Kidney (tissue), 22 donors: ENCODE measurements at places on chromosomes 6 and 20.

- no peaks in the 10 kb centered on the region for H3K36me3 ChIP-seq
- DNase-seq = no peak
- peaks cover 5% of the 10 kb centered on the region for H3K4me1 ChIP-seq
- H3K27ac ChIP-seq = no peak overlapping the region
- H3K27me3 ChIP-seq = no peaks in the 10 kb centered on the region
These were observed 39.0 kb downstream of the DSE start for GRCh38 chr6:116409756-116410155.

DNA sequence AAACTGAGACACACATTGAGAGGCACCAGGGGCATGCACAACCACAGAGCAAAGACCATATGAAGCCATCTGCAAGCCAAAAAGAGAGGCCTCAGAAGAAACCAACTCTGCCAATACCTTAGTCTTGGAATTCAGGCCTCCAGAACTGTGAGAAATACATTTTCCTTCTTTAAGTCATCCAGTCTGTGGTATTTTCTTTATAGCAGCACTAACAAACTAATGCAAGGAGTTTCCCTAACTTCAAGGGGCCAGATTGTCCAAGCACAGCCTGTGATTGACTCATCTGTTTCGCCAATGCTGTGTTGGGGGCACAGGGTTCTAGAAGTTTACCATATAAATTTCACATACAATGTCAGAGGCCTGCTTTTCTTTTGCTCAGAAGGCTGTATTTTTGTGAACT lies 364.6 kb downstream of the GJA1 start:
- H3K4me3 ChIP-seq = no peak overlapping the region
- DNase-seq = no peak
- no peaks in the 10 kb centered on the region for H3K27me3 ChIP-seq
- H3K27ac ChIP-seq = no peak overlapping the region
- no peaks in the 10 kb centered on the region for H3K4me1 ChIP-seq

DNA sequence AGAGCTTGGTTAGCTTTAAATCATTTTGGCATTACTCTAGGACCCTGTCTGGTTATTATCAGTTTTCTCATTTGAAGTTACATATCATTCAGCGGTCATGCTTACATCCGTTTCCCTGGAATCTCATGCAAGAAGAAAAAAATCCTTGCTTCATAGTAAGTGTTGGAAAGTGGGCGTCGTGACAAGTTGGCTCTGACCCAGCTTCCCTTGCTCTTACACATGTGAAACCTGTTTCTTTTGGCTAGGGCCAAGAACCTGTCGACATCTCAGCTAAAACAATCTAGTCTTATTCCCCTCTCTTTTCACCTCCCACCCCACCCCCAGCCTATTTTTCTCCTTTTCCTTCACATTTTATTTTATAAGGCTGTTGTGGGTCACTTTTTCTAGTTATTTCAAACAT lies 45.5 kb downstream of the ANKS1A start:
- no peaks in the 10 kb centered on the region for H3K27me3 ChIP-seq
- no peak overlapping the region for H3K4me3 ChIP-seq
- no peak for DNase-seq
- peaks cover 10% of the 10 kb centered on the region for H3K4me1 ChIP-seq

GRCh38 chr6:146950351-146950835 lies 253.8 kb upstream of the STXBP5 start:
- no peaks in the 10 kb centered on the region for H3K4me1 ChIP-seq
- H3K27me3 ChIP-seq = no peaks in the 10 kb centered on the region
- no peak overlapping the region for H3K4me3 ChIP-seq
- no peak for DNase-seq
- no peak overlapping the region for H3K27ac ChIP-seq

DNA sequence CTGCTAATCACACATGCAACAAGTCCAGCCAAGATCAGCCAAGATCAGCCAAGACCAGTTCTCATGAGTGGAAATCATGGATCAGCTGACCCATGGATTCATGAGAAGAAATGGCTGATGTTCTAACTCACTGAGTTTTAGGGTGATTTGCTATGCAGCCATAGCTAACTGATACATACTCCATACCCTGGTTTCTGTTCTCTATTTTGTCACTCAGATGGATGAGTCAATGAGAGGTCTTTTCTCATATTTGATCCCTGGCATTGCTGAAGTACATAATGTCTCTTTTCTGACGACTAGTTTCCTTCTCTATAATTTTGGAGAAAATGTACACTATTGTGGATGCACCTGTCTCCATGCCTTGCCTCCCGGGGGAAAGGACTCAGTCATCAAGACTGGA lies 118.4 kb upstream of the LY86 start:
- no peak overlapping the region for H3K27ac ChIP-seq
- no peaks in the 10 kb centered on the region for H3K4me1 ChIP-seq
- no peak overlapping the region for H3K4me3 ChIP-seq
- no peaks in the 10 kb centered on the region for H3K36me3 ChIP-seq
- H3K27me3 ChIP-seq = no peaks in the 10 kb centered on the region
- DNase-seq = no peak

GRCh38 chr6:46937642-46938041 lies 15.9 kb upstream of the ADGRF5 start:
- H3K4me1 ChIP-seq = peaks cover 10% of the 10 kb centered on the region
- no peak overlapping the region for H3K27ac ChIP-seq
- no peaks in the 10 kb centered on the region for H3K36me3 ChIP-seq
- DNase-seq = no peak
- no peak overlapping the region for H3K4me3 ChIP-seq

- peak; percentile 84 for DNase-seq
- no peaks in the 10 kb centered on the region for H3K36me3 ChIP-seq
- no peak overlapping the region for H3K4me3 ChIP-seq
- peaks cover 16% of the 10 kb centered on the region for H3K27me3 ChIP-seq
- no peak overlapping the region for H3K27ac ChIP-seq
These were observed 3.1 kb downstream of the BMP6 start for GRCh38 chr6:7728855-7729590.

- peaks cover 26% of the 10 kb centered on the region for H3K4me1 ChIP-seq
- no peaks in the 10 kb centered on the region for H3K27me3 ChIP-seq
- DNase-seq = peak; percentile 100
- H3K4me3 ChIP-seq = peak overlapping the region; percentile 95
These were observed 3.1 kb upstream of the GPSM3 start for GRCh38 chr6:32195652-32195901.

GRCh38 chr6:165515963-165516624 lies 146.9 kb downstream of the PDE10A start:
- DNase-seq = no peak
- H3K27me3 ChIP-seq = no peaks in the 10 kb centered on the region
- no peaks in the 10 kb centered on the region for H3K4me1 ChIP-seq
- no peaks in the 10 kb centered on the region for H3K36me3 ChIP-seq

DNA sequence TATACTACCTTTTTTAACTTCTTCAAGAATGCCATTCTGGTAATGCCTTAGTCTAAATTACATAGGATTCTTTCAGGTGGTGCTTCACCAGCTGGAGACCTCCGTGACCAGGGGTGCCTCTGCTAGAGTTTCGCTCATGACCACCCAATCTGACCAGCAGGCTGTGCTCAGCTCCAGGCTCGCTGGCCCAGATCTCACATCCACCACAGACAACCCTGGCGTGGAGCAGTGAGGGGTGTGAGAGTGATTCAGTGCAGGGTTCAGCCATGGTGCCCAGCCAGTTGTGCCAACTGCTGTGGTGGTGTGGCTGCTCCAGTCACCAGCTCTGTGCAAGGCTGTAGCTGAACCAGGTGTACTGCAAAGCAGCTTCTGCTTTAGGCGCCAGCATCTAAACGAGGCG lies 198.6 kb downstream of the MMUT start:
- no peaks in the 10 kb centered on the region for H3K36me3 ChIP-seq
- H3K4me1 ChIP-seq = no peaks in the 10 kb centered on the region
- no peak for DNase-seq
- H3K27ac ChIP-seq = no peak overlapping the region
- H3K27me3 ChIP-seq = no peaks in the 10 kb centered on the region

- no peak for DNase-seq
- H3K4me3 ChIP-seq = no peak overlapping the region
- peaks cover 19% of the 10 kb centered on the region for H3K4me1 ChIP-seq
- no peaks in the 10 kb centered on the region for H3K27me3 ChIP-seq
These were observed 3.2 kb downstream of the CDC40 start for GRCh38 chr6:110183292-110183885.

DNA sequence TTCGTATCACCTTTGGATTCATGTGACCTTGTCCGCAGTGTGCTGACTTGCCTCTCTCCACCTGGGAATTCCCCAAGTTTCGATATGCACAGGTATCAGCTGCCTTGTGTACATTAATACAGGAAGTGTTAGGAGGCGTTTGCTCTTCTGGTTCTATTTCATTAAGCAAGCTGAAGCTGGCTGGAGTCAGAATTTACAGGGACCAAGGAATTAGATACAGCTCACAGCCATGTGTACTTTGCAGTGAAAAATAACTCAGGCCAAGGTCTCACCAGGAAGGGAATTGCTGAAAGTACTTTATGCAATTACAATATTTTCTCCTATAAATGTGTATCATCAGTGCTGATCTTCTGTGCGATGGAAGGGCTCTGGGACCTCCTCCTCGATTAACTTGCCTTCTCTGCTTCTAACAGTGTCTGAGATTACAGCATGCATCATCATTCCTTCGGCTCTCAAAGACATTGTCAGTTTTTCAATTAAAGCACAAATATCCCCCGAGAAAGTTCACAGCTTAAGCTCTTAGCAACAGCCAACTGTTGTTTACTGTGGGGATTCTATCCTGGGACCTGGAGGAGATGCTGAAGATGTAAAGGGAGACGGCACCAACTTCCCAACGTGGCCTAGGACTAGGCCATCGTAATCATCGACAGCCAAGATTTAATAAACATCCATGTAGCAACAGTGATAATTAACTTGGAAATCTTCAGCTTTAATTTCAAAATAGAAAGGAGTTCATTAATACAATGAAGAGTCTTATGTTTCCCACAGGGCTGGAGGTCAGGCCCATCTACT lies 13.8 kb upstream of the TIAM2 start:
- no peaks in the 10 kb centered on the region for H3K27me3 ChIP-seq
- H3K4me1 ChIP-seq = no peaks in the 10 kb centered on the region
- DNase-seq = no peak
- no peak overlapping the region for H3K4me3 ChIP-seq
- H3K27ac ChIP-seq = peak overlapping the region; percentile 14
- H3K36me3 ChIP-seq = no peaks in the 10 kb centered on the region

GRCh38 chr6:27502508-27503435 lies 29.9 kb upstream of the ZNF184 start:
- no peak overlapping the region for H3K27ac ChIP-seq
- no peaks in the 10 kb centered on the region for H3K36me3 ChIP-seq
- peak overlapping the region; percentile 59 for H3K4me3 ChIP-seq
- peaks cover 37% of the 10 kb centered on the region for H3K27me3 ChIP-seq
- DNase-seq = peak; percentile 73

DNA sequence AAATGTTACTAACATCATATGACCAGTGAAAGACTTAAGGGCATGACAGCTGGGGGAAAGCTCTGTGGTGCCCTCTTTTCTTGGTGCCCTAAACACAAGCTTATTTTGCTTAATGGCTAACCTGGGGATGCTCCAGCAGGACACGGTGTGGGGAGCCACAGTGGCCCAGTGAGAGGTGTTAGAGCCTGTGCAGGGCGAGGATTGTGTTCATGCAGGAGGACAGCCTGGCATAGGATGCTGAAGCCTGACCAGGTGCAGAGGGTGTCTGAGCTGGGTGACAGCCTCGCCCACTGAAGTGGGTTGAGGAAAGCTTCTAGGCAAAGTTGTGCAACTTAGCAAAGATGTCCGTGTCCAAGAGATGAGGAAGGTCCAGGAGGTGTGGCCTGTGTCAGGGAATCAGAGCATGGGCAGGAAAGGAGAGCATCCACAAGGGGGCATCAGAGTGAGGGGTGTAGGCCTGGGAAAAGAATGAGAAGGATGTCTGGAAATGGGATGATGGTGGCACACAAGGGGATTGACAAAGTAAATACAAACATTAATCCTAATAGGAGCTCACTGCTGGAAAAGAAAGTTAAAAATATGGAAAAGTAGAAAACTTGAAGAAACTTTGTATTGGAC lies 33.9 kb downstream of the SLC17A4 start:
- no peaks in the 10 kb centered on the region for H3K27me3 ChIP-seq
- no peak for DNase-seq
- no peaks in the 10 kb centered on the region for H3K4me1 ChIP-seq
- H3K27ac ChIP-seq = no peak overlapping the region
- no peak overlapping the region for H3K4me3 ChIP-seq

DNA sequence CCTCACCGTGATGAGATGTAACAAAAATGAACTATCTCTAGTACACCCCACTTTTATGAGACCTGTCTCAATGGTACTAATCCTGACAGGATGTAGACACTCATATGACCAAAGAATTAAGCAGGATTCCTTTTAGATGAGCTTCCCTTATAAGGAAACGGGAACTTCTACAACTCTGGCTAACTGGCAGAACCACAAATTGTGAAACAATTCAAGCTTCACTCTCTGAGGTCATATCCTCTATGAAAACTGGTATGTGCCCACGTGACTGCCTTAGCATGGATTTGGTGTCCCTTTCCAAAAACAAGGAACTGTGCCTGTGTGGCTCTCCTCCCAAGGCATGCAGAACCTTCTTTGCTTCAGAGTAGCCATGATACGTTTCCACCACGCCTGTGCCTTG lies 14.1 kb upstream of the CPNE5 start:
- DNase-seq = no peak
- no peak overlapping the region for H3K4me3 ChIP-seq
- no peak overlapping the region for H3K27ac ChIP-seq
- H3K36me3 ChIP-seq = no peaks in the 10 kb centered on the region

GRCh38 chr20:53081916-53082863 lies 110.0 kb downstream of the TSHZ2 start:
- H3K36me3 ChIP-seq = no peaks in the 10 kb centered on the region
- H3K27me3 ChIP-seq = no peaks in the 10 kb centered on the region
- no peak overlapping the region for H3K4me3 ChIP-seq
- DNase-seq = no peak

GRCh38 chr6:12458558-12458957 lies 168.4 kb downstream of the EDN1 start:
- H3K36me3 ChIP-seq = no peaks in the 10 kb centered on the region
- H3K4me1 ChIP-seq = peaks cover 6% of the 10 kb centered on the region
- no peak overlapping the region for H3K4me3 ChIP-seq
- H3K27me3 ChIP-seq = no peaks in the 10 kb centered on the region
- DNase-seq = no peak
- H3K27ac ChIP-seq = no peak overlapping the region

DNA sequence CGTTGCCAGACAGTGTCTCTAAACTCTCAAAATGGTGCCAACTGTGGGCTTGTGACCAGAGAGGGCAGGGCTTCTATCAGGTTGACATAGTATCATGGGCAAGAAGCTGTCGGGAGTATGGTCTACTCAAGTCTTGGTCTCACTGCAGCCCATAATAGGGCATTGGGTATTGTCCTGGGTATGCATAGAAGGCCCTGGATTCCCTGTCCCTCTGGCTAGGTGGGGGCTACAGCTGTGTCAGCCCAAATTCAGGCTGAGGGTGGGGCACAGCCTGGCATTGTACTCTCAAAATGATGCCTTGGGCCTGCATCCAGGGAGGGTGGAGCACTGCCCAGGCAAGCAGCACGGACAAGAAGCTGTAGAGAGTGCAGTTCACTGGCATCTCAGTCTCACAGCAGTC lies 408.8 kb upstream of the MAN1A1 start:
- H3K27me3 ChIP-seq = no peaks in the 10 kb centered on the region
- no peaks in the 10 kb centered on the region for H3K4me1 ChIP-seq
- no peaks in the 10 kb centered on the region for H3K36me3 ChIP-seq
- no peak overlapping the region for H3K4me3 ChIP-seq
